ENCODE measurements at places on chromosomes 4 and X. TPM values are rescaled to one million over a fixed set of nuclear protein-coding genes. Genes with fewer than 3 reads are reported as not detected.

NEXMIF gene
- polyA plus RNA-seq: 12.6 TPM

AMTN gene
- polyA plus RNA-seq: not detected

ATP8A1 gene
- polyA plus RNA-seq: 45.8 TPM

USP17L15 gene
- not detected for polyA plus RNA-seq

SERPINA7 gene
- not detected for polyA plus RNA-seq

ZBTB33 gene
- 21.4 TPM for polyA plus RNA-seq

TXK gene
- not detected for polyA plus RNA-seq

PASD1 gene
- not detected for polyA plus RNA-seq
